Stimulated activated CD4-positive, alpha-beta T cell treated with anti-CD3 and anti-CD28 coated beads, Interleukin-15, amount 100 ng/mL, for 1 hour (primary cell): ENCODE measurements at places on chromosomes 13 and 19.

DNA sequence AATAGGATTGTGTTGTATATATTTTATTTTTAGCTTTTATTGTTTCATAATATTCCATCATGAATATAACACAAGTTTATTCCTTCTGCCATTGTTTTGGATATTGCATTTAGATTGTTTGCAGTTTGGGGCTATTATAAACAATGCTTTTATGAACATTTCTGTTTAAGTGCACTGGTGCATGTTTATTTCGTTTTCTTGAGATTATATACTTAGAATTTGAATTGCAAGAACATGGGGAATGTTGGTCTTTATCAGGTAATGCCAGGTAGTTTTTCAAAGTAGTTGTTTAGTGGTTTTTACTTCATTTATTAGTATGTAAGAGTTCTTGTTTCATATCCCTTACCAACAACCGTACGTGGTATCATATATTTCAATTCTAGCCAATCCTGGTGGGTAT is 4.3 kb downstream of the LSM14A start:
- DNase-seq: no peak

- peak; percentile 20 for DNase-seq
Measured at GRCh38 chr19:46840498-46840942, 10.1 kb downstream of the AP2S1 start.

DNA sequence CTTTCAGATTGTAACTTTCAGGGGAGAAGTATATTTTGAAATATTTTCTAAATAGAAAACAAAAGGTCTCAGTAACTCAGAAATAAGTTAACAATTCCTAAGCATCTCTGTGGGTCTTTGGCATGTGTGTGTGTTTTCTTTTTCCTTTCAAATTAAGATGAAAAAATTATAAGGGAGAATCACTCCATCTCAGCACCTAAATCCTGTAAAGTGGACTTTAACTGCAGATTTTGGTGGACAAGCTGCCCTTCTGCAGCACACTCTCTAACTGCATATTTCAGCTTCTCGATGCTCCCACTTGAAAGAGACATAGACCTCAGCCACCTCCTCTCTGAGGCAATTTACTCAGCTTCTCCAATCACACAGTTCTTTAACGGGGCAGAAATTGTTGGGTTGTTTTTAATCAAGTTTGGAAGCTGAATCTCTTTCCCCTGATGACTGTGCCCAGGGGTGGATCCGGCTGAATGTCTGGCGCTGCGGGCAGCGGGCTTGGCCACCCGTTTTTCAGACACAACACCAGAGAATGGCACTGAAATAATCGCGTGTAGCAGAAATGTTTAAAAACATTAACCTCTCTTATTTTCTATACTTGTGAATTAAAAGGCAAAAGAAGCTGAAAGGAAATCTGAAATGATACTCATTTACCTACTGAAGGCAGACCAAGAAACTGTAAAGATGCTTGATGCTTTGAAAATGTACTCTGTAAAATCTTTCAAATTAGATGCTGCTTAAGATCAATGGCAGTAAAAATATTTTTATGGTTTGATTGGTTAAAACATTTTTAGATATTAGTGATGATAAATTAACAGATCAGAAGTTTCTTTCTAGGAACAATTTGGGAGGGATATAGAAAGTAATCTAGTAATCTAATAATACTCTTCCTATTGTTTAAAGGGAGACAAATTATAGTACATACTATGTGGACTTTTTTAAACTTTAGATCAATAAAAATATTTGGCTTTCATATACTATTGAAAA is 12.4 kb downstream of the ZIC2 start:
- DNase-seq: no peak

GRCh38 chr13:109840201-109840892 is 54.0 kb upstream of the IRS2 start:
- no peak for DNase-seq

GRCh38 chr19:29336425-29336824 is 123.5 kb upstream of the UQCRFS1 start:
- no peak for DNase-seq

- DNase-seq: peak; percentile 37
Measured at GRCh38 chr19:40305403-40305802, 20.3 kb upstream of the AKT2 start.

- no peak for DNase-seq
Measured at GRCh38 chr19:4409123-4409933, 6.9 kb downstream of the CHAF1A start.

GRCh38 chr19:35915443-35915842 is 7.3 kb upstream of the TYROBP start:
- no peak for DNase-seq

- DNase-seq: no peak
Measured at GRCh38 chr19:58476498-58477015, 405 bp downstream of the ZNF446 start.

- no peak for DNase-seq
Measured at GRCh38 chr13:21676611-21677021, 5.7 kb downstream of the FGF9 start.

GRCh38 chr19:18170714-18171255 is 2.8 kb upstream of the IFI30 start:
- DNase-seq: no peak

DNA sequence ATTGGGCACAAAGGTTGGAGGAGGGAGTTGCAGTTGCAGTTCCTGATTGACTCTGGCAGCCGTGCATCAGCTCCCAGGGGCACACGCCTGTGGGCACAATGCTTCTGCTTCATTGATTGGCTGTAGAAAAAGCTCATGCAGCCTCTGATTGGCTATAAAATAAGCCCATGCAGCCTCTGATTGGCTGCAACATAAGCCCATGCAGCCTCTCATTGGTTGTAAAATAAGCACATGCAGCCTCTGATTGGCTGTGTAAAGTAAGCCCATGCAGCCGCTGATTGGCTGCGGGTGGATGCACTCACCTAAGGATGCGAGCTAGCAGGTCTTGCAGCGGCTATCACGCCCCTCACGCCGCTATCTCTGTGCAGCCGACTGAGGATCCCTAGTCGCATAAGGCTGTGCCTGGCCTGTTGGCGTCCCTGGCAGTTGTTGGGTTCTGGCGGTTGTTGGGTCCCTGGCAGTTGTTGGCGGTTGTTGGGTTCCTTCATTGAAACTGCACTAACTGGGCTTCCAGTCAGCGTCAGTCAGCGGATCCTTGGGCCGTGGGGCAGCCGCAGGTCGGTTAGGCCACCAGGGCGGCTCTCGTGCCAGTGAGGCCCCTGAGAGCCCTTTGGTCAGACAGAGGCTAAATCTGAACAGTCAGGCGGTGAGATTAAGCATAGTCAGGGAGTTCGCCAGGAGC is at the start of gene SIGLECL1:
TSS of gene SIGLECL1 (plus strand) at position 295 of the 682 bp plus-strand sequence. CDS start 12,993 bp downstream, outside the sequence.
- no peak for DNase-seq

DNA sequence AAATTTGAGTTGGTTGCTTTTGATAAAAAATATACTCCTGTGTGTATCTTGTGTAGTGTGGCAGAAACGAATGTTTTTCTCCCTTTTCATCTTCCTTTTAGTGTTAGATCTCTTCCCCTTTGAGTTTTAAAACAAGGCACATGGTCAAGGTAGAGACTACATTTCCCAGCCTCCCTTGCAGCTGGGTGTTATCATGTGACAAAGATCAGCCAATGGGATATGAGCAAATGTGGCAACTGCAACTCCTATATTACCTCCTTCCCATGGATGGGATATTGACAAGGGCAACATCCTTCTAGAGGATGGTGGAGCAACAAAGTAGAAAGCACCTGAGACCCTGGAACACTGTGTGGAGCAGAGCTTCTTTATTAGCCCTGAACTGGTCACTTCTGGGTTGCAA is 42.4 kb downstream of the ADGRE3 start:
- DNase-seq: no peak

GRCh38 chr19:33812388-33813330 is 16.0 kb downstream of the KCTD15 start:
- no peak for DNase-seq

DNA sequence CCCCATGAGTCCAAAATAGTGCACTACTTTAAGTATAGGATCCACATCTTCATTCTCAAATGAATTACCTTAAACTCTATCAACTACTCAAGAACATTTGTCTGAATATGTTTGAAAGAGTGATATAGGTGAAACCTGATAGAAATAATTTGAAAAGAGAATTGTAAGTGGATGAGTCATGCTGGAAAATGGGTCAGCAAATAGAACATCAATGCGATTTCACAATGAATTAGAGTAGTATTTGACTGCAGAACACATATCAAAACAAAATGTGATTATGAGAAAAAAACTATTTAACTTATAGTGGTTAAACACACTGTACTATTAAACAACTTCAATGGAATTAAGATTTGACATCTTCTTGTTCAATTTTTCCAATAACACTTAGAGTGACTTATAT is 300.6 kb upstream of the KLHL1 start:
- no peak for DNase-seq

DNA sequence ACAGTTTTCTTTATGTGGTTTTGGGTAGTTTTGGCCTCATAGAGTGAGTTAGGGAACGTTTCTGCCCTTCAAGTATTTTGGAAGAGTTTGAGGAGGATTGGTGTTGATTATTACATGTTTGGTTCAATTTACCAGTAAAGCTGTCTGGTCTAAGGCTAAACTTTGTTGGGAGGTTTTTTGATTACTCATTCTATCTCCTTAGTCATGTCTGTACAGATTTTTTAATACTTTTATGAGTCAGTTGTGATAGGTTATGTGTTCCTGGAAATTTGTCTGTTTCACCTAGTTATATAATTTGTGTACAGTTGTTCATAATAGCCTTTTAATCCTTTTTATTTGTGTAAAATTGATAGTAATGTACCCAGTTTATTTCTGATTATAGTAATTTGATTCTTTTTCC is 20.4 kb downstream of the RNF17 start:
- DNase-seq: no peak

GRCh38 chr19:5914358-5914774 is 312 bp downstream of the CAPS start:
- no peak for DNase-seq

- no peak for DNase-seq
Measured at GRCh38 chr13:108276060-108276459, 6.5 kb downstream of the TNFSF13B start.

GRCh38 chr19:48644839-48645619 is 958 bp downstream of the CA11 start:
- DNase-seq: peak; percentile 53

DNA sequence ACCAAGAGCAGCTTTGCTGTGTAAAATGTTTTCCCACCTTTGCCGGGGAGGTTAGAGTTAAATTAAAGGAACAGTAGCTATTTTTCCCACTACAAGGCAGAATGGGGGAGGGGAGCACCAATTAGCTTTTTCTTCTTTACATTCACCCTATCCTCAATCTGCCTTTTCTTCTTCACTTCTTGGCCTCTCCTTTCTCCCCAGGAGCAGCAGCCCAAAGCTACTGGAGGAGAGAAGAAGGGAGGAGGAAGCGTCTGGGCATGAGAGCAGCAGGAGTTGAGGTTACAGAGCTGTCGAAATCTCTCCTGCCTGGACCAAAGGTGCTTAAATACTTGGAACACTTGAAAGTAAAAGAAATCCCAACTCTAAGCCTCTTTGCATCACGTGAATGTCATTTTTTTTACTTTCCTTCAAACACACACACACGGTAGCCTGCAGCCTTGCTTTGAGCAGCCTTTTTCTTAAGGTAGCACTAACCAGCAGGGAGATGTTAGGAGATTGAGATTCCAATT is 39.0 kb upstream of the WASF3 start:
- DNase-seq: no peak

DNA sequence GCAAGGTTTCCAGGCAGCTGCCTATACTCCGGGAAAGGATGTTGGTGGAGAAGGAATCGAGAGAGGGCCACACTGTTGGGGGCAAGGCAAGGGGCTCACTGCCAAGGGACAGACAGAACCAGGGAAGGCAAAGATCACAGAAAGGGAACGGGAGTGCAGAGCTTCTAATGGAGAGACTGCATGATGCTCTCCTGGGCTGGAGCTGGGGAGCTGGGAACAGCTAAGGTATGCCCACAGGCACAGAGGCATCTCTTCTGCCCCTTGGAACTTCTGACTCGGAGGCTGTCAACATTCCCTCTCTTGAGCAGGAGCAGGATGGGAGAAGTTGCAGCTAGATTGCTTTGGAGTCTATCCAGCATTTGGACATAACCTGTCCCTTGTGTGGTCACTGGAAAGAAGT is 22.4 kb upstream of the FFAR2 start:
- no peak for DNase-seq

DNA sequence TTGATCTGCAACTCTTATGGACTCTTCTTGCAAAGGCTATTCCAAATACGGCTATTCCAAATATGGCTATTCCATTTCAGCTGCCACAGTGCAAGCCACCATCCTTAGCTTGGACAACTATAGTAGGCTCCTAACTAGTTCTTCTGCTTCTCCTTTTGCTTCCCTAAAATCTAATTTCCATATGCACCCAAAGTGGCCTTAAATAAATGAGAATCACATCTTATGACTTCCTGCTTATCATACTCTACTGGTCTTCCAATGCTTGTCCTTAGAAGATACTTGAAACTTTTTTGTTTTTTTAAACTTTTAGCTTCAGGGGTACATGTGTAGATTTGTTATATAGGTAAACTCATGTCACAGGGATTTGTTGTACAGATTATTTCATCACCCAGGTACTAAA is 4.9 kb downstream of the UCHL3 start:
- no peak for DNase-seq

DNA sequence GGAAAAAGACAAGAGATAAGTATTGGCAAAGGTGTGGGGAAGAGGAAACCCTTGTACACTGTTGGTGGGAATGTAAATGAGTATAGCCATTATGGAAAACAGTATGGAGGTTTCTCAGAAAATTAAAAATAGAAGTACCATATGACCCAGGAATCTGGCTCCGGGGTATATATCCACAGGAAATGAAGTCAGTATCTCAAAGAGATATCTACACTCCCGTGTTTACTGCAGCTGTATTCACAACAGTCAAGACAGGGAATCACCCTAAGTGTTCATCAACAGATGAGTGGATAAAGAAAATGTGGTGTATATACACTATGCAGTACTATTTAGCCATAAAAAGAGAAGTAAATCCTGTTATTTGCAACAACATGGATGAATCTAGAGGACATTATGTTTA is 13.5 kb downstream of the KCTD12 start:
- DNase-seq: no peak

- DNase-seq: no peak
Measured at GRCh38 chr13:21885714-21886224, 214.9 kb downstream of the FGF9 start.

DNA sequence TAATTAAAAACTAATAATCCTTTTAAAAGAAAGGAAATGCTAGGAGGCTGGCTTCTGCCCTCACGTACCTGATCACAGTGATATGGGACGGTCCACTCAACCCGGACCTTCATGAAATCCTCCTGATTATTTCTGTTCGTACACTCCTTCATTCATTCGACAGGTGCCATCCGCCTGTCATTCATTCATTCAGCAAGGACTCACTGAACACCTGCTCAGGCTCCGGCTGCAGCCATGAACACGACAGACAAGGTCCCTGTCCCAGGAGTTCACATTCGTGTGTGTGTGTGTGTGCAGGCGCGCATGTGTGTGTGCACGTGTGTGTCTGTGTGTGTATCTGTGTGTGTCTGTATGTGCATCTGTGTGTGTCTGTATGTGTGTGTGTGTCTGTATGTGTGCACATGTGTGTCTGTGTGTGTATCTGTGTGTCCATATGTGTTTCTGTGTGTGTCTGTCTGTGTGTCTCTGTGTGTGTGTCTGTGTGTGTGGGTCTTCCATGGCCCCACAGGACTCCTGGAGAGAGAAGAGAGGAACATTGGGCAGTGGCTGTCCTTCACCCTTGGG is 28.1 kb upstream of the CCNE1 start:
- no peak for DNase-seq
